ENCODE measurements at places on chromosomes 1 and 21. TPM values are rescaled to one million over a fixed set of nuclear protein-coding genes. Genes with fewer than 3 reads are reported as not detected.

PRAMEF1 gene
- not detected for total RNA-seq

C1orf226 gene
- total RNA-seq = not detected

HPDL gene
- total RNA-seq = 2.3 TPM

CD1B gene
- not detected for total RNA-seq

FCGR1A gene
- total RNA-seq = not detected

AMY1C gene
- not detected for total RNA-seq

MXRA8 gene
- total RNA-seq = 4.1 TPM

NFASC gene
- total RNA-seq = 6.0 TPM

OPRD1 gene
- 0.96 TPM for total RNA-seq

RBBP4 gene
- 83.0 TPM for total RNA-seq

COL18A1 gene
- 72.3 TPM for total RNA-seq

RSPH1 gene
- total RNA-seq = 0.12 TPM

SV2A gene
- total RNA-seq = 11.4 TPM

MCOLN2 gene
- 2.3 TPM for total RNA-seq

AZIN2 gene
- 9.4 TPM for total RNA-seq

EXO1 gene
- 23.4 TPM for total RNA-seq

SYNC gene
- total RNA-seq = 20.5 TPM

AADACL3 gene
- total RNA-seq = not detected

FCN3 gene
- total RNA-seq = not detected

NPHS2 gene
- not detected for total RNA-seq
